ENCODE measurements at places on chromosomes 11 and 22.

- DNase-seq = no peak
Measured at GRCh38 chr11:76397383-76397782, 16.3 kb downstream of the GVQW3 start.

DNA sequence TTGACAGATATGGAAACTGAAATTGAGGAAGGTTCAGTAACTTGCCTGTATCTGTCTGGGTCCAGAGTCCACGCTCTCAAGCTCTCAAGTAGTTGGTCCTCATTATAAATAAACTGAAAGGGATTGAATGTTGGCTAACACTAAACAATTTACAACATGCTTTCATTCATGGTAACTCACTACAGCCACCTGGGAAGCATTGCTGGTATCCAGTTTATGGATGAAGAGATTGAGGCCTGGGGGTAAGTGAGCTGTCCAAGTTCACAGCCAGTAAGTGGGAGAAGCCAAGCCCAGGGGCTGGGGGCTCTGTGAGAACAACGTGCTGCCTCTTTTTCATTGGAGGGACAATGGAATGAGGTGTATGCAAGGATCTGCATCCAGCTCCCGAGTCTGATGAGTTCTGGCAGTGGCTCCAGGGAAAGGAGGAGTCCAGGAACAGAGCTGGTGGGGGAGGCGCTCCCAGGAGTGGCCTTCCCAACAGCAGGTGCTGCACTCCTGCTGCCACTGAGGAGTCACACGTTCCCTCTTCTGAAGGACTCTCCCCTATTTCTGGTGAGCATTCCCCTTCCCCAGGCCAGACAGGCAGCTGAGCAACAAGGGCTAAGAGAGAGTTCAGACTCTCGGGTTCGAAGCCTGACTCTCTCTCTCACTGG lies 175.8 kb downstream of the CSNK2A3 start:
- no peak for DNase-seq

DNA sequence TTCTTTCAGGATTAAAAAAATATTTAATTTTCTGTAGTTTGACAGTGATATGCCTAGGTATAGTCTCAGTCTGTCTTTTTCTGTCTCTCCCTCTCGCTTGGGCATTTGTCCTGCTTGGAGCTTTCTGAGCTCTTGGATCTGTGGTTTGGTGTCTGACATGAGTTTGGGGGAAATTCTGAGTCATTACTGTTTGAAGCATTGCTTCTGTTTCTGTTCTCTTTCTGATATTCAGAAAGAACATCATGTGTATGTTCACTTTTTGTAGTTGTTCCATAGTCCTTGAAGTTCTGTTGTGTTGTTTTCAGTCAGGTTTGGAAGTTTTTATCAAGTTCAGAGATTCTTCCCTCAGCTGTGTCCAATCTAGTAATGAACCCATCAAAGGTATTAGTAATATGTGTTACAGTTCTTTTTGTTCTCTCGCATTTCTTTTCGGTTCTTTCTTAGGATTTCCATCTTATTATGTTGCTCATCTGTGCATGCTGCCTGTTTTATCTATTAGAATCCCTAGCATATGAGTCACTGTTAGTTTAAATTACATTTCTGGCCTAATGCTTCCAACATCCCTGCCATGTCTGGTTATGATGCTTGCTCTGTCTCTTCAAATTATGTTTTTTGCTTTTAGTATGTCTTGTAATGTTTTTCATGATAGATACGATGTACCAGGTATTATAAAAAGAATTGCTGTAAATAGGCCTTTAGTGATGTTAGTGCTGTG lies 48.4 kb downstream of the DDX10 start:
- DNase-seq = no peak

GRCh38 chr11:119318240-119319135 lies 1.6 kb upstream of the MCAM start:
- no peak for DNase-seq

GRCh38 chr11:121566279-121567168 lies 113.8 kb upstream of the SORL1-AS1 start:
- DNase-seq = no peak
